ENCODE measurements at places on chromosomes 2 and 18.

DNA sequence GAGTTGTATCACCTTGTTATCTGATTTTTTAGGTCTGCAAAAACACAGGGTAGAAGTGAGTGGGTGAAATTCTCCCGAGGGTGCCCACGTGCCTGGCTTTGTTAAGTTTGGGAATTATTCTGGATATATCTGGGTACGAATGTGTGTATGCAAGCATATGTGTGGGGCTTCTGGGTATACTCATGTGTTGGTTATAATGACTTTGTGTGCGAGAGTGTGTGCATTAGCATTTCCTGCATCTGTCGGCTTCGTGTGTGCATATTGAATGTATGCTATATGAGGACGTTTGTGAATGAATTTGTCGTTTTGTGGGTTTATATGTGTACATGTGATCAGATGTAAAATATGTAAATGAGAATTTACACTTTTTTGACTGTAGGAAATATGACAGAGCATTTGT lies 13.8 kb upstream of the DNAJC27 start:
- DNase-seq = no peak

- DNase-seq = no peak
These were observed 33.6 kb upstream of the EFEMP1 start for GRCh38 chr2:55957142-55957541.

- DNase-seq = no peak
These were observed 33.8 kb upstream of the NFATC1 start for GRCh38 chr18:79361766-79362522.

- no peak for DNase-seq
These were observed 96.7 kb downstream of the DGKD start for GRCh38 chr2:233450864-233451575.

DNA sequence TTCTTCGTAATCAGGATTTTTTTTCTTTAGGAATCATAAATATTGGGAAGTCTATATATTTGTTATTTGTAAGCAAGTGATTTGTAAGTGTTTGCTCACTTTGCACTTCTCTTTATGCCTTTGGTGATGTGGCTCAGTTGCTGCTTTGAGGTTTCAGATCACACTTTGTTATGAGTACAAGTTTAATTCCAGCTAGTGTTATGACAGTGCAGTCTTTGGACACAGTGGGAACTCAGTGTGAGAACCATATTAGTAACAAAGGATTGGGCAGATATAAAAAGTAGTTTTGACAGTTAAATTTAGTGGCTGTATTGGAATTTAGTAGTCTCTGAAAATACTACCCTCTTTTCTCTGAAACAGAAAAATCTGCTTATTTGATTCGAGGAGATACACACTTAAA lies 67.7 kb downstream of the ABI2 start:
- DNase-seq = no peak

DNA sequence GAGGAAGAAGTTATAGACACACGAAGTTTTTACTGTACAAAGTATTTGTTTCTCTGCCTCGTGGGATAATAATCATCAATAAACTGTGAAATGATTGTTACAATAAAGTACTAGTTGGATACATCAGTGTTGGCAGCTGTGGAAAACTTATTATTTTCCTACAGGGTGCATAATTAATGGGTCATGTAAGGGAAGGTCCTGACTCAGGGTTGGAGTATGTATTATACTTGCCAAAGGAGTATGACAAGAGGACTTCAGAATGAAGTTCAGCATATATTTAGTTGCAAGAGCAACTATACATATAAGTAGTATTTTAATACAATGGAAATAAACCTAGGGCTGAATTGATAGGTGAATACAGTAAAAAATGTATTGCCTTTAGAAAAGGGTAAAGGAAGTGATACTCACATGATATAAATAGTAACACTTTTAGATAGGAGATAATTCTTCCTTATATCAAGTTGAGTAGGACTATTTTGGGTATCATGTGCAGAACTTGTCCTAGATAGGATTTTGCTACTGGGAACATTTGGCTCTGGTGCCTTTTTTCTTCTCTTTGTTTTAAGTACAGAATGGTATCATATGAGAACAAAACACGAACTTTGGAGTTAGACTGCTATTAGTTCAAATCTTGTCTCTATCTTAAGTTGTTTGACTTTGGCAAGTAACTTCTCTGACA lies 79.1 kb downstream of the PLCL1 start:
- DNase-seq = no peak

DNA sequence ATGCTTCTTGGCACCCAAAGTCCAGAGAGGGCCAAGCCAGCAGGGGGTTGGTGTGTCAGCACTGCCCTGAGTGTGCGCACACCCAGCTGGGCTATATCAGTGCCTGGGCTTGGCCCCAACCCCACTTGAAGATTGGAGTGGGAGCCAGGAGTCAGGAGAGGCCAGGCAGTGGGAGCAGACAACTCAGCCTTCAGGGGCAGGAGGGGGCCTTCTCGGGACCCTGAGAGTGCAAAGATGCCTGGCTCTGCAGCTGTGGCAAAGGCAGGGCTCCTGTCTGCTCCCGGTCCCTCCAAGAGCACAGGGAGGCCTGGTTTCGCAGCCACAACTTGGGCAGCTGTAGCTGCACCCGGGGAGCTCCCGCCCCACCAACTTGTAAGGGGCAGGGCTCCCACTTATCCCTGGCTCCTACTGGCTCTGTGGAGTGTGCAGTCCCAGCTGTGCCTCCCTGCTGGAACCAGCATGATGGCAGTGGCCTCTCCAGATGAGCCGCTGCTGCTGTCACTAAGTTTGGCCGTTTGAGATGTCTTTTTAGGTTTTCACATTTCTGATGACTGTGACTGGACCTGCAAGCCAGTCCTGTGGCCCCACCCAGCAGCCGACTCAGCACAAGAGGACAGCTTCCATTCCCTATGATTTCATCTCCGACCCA lies 148.8 kb upstream of the HS6ST1 start:
- no peak for DNase-seq

DNA sequence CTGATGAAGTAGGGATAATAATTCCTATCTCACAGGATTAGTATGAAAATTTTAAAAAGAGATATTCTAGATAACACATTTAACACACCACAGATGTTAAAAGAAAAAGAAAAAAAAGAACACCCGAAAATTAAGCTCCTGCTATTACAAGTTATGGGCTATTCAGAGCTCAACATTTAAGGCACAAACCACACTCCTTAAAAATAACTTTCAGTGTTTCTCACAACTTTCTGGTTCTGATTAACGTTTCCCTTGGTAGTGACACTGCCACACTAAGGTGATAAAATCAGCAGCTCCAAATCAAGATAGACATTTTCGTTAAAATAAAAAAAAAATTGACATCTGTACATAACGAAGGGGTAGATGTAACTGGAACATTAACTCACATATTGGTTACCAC lies 26.9 kb downstream of the ACVR1C start:
- no peak for DNase-seq

DNA sequence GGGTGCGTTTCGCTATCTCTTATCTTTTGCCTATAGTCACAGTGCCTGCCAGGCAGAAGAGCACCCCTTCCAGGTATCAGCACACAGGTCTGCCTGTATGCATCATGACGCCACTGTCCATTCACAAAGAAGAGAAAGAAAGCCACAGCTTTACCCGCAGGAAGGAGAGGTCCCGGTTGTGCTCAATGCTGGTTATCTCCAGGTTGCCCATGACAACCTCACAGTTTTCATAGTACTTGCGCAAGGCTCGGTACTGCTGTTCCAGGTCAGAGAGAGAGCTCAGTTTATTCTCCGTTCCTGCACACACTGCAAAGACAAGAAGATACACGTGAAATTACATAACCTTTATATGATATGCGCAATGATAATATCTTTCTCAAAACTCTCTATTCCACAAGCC lies 414.0 kb downstream of the ERBB4 start:
- no peak for DNase-seq

DNA sequence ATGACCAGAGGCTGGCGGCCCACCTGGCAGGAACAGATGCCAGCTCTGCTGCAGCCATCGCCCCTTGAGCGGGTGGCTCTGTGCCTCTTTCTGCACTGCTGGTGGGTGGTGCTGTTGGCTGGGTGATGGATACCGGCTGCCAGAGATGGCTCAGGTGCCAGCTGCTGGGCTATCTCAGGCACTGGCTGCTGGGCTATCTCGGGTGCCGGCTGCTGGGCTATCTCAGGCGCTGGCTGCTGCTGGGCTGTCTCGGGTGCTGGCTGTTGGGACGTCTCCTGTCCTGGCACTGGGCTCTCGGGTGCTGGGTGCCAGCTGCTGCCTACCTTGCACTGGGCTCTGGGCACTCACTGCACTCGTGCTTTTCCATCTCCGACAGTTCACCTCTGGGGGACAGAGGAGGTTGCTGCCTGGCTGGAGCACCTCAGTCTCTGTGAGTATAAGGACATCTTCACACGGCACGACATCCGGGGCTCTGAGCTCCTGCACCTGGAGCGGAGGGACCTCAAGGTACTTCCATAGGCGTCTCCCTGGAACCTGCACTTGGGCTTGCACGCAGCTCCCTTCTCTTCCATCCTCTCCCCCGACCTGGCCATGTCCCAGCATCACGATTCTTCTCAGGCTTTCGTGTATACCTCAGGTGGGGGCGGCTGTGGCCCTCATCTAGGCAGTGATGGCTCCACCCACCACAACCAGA lies 98.4 kb downstream of the USP40 start:
- no peak for DNase-seq

GRCh38 chr2:212181646-212182045 lies 357.0 kb downstream of the ERBB4 start:
- DNase-seq = no peak

DNA sequence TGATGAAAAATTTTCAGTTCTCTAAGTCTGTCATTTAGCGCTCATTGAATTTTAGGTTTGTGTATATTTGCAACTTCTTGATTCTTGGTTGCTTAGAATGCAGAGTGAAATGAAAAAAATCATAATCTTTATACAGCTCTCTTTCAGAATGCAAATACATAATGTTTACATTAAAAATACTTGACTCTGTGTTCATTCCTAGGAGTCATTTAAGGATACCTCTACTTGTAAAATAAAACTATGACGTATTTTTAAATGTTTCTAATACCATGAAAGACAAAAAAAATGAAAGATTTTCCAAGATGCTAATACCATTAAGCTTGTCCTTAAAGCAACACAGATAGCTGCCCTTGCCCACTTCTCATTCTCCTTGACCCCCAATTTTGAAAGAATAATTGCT lies 259.0 kb downstream of the L3MBTL4 start:
- DNase-seq = no peak

Data from NCI-H1092 (cell line).